Fibroblast of skin of back (primary cell): ENCODE measurements at places on chromosomes 7 and 10.
A peak's percentile ranks its signal among the peaks of the same experiment; 100 is the strongest.

- DNase-seq = no peak
These were observed 23.9 kb downstream of the NCAPG2 start for GRCh38 chr7:158680754-158681153.

DNA sequence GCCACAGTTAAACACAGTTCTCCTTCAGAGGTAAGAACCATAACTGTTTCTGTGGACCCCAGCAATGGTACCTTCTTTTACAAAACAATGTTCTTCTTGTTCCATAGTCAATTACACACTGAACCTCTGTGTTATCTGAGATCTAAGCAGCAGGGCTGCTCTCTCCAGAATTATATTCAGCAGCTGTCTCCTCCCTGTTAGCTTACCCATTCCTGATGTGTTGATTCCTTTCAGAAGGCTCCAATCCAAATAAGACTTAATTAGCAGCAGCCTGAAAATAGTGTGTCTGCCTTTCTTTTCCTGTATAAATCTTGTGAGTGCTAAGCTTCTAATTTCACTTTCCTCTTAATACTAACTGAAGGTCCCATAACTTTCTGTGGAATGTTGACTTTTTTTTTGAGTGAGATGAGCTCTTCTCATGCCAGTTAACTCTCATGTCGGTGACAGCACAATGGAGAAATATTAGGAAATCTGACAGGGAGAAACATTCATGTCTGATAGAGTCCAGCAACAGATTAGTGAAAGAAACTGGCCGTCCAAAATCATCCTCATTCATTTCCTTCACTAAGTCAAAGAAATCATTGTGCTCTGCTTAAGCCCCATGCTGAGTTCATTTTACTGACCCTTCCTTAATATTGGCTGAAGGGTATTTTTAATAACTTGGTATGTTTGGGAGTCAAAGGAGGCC, 226.5 kb downstream of the PRKG1 start:
- peak; percentile 45 for DNase-seq

DNA sequence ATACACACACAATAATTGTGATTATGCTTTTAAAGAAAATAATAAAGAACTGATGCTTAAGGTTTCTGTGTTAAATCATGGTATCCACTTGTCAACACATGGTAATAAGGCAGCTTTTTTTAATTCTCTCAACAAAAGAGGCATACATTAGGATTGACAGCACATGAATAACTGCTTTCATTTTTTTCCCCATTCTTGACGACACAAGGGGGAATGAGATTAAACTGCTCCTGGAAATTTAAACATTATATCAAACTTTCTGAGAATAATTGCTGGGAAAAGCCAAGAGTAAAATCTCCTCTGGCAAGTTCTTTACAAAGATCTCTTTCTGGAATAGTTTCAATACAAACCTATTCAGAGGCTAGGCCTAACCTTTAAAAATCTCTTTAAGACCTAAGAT, 99.0 kb upstream of the GPR22 start:
- no peak for DNase-seq

GRCh38 chr10:79116801-79117723, 48.3 kb downstream of the ZMIZ1 start:
- DNase-seq = no peak

DNA sequence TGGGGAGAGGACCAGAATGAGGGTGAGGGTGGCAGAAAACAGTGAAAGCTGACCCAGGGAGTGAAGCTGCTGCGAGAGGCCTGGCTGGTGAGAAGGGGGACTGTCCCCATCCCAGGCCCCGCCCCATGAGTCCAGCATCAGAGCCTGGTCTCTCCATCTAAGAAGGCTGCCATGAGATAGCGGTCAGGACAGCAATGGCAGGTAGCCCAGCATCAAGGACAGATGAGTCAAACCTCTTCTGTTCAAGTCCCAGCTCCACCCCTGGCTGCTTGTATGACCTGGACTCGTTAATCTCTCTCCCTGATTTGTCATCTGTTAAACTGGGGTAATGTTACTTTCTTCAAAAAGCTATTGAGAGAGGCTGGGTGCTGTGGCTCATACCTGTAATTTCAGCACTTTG, 22.2 kb downstream of the GPNMB start:
- no peak for DNase-seq

GRCh38 chr10:35827783-35828182, 185.7 kb upstream of the FZD8 start:
- DNase-seq = no peak

GRCh38 chr7:20007510-20007909, 209.7 kb downstream of the MACC1 start:
- no peak for DNase-seq

GRCh38 chr10:48678041-48678440, 6.6 kb upstream of the WDFY4 start:
- DNase-seq = no peak

DNA sequence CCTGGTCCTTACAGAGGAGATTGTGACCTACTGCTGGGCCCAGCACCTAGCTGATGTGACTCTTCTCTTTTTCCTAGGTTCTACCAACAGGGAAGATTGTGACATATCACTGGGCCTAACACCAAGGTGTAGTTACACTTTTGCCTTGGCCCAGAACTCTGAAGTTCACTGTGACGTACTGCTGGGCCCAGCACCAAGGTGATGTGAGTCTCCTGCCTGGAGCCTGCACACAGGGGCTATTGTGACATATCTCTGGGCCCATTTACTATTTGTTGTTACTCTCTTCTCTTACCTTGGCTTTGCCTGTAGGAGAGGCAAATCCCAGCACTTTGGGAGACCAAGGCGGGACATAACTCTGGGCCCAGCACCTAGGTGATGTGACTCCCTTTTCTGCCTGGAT, 23.1 kb upstream of the ZNF107 start:
- DNase-seq = no peak

DNA sequence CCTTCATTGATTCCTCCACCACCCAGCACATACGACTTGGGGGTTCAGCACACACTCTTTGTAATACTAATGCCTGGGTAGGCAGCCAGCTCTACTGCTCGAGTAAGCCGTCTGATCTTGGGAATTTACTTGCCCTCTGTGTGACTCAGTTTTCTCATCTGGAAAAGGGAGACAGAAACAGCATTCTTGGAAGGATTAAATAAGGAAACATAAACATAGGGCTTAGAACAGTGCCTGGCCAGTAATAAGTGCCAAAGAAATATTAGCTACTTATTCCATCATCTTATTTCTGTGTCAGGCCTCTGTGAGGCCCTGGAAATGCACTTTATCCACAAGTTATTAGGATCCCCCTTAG, 130.1 kb downstream of the TNS3 start:
- DNase-seq = peak; percentile 60

DNA sequence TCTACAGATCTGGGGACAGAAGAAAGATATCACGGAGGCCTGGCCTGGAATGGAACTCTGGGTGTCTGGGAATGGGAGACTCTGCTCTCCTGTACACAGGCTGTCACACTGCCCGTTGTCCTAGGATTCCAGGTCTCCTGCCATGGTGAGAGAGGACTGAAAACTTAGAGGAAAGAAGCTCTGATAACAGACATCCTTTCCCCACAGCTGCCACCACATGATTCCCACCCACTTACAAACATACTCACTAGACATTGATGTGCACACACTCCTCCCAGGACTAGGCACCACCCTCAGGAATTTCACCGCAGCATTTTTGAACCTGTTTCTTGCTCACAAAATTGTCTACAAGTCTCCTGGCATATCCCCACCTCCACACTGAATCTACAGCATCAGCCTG, 5.7 kb downstream of the ZNF92 start:
- peak; percentile 5 for DNase-seq

DNA sequence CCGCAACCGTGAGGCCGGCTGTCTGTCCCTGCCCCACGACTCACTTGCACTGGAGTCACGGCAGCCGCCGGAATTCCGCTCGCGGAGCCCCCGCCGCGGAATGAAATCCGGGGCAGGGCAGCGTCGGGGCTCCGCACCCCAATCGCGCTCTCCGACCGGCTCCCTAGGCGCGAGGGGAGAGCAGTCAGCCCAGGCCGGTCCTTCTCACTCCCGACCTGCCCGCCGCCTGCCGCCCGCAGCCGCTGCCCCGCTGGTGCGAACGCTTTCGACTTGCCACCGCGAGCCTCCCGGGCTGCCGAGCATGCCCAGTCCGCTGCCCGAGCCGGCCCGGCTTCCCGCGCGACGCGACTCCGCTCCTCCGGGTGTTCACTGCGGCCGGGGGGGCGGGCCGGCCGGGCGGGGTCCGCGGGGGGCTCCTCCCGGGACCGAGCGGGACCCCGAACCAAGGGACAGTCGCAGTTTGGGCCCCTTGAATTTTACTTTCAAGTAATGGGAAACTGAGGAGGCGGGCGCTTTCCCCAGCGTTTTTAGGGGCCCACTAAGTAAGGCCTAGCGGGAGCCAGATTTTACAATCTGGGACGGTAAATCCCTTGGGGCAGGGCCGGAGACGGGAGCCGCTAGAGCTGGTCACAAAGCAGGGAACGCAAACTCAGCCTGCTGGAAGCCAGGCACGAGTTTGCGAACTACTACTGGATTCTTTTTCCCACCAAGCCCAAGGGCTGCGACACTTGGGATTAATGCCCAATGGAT, at the start of gene SGMS1:
TSS of gene SGMS1 (minus strand) at position 294 of the 750 bp plus-strand sequence. CDS start 279,842 bp downstream, outside the sequence.
- peak; percentile 90 for DNase-seq

GRCh38 chr7:158052381-158053060, 535.1 kb downstream of the PTPRN2 start:
- no peak for DNase-seq

DNA sequence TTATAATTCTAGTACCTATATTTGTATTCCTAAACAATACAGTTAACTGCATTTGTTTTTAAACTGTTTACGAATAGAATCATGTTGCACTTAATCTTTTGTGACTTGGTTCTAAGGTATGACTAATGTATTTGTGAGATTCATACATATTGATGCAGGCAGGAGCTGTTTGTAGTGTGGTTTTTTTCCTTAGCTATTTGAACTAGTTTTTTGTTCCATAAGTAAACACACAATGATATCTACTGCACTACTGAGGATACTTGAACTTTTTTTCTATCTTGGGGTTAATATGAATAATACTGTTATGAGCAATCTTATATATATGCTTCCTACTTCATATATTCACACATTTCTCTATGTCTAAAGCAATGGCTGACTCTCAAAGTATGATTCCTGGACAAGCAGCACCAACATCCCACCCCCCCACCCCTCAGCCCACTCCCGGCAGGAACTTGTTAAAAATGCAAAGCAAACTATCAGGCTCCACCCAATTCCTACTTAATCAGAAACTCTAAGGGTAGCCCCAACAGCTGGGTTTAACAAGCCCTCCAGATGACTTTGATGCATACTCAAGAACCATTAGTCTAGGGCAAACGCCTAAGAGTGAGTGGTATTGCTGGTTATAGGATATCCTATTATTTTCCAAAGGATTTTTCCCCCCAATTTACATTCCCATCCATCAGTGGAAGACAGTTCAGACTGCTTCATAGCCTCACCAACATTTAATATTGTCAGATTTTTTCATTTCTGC, 25.8 kb downstream of the BRAF start:
- peak; percentile 33 for DNase-seq

DNA sequence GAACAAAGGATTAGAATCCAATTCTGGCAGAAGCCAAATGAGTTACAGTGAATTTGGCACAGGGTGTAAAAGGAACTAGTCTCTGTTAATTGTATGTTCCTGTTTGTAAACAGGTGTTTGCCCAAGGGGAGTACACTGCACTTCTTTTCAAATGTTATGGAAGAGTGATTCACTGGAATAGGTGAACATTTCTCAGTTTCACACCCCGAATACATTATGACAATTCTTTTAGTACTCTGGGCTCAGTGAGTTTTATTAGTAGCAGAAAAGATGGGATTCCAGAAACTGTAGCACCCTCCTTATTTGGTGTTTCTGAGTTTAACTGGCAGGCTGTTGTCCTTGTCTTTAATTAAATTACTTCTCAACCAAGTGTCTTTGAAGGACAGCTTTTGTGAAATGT, 329.2 kb downstream of the BBS9 start:
- DNase-seq = no peak

DNA sequence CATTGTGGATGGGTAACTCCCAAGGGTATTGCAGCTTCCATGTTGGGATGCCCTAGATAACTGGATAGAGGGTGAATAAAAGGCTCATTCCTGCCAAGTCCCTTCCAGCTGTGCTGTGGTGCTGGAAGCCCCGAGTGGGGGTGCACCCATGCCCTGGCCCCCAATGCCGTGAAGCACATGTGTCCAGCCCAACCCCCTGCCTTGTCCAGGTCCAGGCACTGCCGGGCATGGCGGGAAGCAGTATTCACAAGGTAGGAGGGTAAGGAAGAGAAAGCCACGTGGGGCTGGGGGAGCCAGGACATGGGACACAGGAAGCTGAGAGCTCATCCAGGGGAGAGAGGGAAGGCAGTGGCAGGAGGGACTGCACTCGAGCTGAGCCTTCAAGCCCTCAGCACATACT, 148.2 kb upstream of the CDCA7L start:
- no peak for DNase-seq

DNA sequence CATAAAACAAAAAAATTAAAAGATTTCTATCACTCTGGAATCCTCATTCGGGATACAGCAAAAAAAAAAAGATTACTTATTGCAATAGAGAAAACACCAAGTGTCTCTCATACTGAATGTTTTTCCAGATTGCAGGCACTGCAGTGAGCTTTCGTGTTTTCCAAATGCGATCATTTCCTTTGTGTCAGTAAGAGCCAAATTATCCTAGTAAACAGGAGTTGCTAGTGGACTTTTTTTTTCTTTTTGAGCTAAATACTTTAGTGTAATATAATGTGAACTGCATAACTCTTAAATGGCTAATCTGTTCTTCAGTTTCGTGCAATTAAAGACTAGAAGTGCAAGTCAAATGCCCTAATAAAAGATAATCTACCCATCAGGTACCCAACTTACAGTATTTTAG, 44.4 kb upstream of the TOMM7 start:
- peak; percentile 41 for DNase-seq

GRCh38 chr7:124328774-124329173, 295.9 kb upstream of the TMEM229A start:
- no peak for DNase-seq

GRCh38 chr10:102119417-102120141, 589 bp downstream of the LDB1 start:
- DNase-seq = peak; percentile 74

GRCh38 chr10:89785095-89785494, 83.7 kb downstream of the KIF20B start:
- DNase-seq = peak; percentile 12

DNA sequence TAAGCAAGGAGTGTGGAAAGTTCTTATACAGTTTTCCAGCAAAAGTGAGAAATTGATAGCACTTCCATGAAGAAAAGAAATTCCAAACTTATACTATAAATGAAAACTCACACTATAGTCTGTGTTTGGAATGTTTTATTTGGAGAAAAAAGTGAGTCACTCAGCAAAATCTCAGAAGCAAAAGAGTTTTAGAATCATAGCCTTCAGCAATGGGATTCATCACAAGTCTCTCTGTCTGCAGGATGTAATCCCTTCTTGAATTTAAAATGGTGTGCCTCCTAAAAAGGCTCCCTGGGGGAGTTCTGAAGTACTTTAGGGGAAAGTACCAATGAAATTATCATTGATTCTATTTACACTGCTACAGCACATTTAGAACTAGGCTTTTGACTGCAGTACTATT, 756.4 kb downstream of the XPNPEP1 start:
- DNase-seq = peak; percentile 14

DNA sequence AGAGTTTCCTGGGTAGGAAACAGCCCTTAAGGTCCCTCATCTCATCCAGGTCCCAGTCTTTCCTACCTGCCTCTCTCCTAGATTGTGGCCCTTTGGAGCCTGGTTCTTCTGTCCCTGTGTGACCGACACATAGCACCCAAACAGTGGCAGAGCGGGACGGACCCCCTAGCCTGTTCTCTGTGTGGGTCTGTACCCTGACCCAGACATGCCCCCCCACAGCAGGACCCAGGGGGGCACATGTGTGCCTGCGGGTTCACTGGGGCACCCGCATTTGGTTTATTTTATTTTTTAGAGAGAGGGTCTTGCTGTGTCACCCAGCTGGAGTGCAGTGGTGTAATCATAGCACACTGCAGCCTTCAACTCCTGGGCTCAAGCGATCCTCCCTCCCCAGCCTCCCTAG, 11.5 kb downstream of the LIMK1 start:
- DNase-seq = no peak
